ENCODE measurements at places on chromosomes 2 and 18.

DNA sequence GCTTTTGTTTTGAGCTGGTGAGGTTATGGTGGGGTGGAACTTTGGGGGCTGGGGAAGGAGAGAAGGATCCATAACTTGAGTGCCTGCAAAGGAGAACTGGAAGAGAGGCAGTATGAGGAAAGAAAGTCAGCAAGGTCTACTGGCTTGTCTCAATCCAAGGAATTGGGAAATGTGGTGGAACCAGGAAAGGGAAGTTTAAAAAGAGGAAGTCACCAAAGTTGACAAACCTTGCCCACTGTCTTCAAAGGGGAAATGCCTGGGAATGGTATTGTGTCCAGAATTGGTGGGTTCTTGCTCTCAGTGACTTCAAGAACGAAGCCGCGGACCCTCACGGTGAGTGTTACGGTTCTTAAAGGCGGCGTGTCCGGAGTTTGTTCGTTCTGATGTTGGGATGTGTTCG is 304.1 kb upstream of the FAM98A start:
- no peak for DNase-seq

- no peak for DNase-seq
Measured at GRCh38 chr2:99354070-99354469, 16.9 kb downstream of the EIF5B start.

DNA sequence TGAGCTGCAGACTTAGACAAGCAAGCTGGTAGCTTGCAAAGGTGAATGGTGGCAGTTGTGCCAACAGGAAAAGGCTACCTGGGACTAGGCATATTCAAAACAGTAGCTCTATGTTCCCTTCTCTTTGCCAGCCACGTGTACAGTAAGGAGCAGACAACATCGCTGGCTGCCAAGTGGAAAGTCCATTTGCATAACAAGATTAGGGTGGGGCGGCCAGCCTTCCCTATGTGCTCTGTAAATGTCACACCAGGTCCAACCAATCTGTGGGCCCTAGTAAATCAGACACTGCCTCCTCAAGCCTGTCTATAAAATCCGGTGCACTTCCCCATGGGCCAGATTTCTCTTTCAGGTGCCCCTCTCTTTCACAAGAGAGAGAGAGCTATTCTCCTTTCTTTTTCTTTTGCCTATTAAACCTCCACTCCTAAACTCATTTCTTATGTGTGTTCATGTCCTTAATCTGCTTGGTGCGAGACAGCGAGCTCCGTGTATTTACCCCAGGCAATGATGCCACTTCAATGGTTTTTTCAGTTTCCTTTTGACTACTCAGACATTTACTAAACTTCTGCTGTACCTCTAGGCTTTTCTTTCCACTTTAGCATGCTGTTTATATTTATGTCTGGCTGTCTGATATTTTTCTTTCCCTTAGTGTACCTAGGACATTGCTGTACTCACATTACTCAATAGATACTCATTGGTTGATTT is 297.4 kb upstream of the GCFC2 start:
- no peak for DNase-seq

GRCh38 chr2:126300348-126300747 is 355.6 kb upstream of the GYPC start:
- DNase-seq = no peak

DNA sequence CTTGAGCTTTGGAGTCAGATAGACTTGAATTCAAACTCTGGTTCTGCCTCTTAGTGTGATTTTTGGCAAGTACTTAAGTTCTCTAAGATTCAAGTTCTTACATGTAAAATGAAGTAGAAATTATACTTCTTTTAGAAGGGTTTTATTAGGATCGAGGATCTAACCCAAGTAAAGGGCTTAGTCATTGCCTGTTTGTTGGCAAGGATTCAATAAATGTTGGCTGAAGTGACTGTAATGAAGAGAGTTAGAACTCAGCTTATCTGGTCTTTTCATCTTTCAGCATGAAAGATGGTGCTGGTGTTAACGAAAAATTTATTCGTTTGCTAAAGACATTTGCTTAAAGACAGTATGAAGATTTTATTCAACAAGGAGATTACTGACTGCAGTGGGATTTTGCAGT is 315.9 kb upstream of the THUMPD2 start:
- no peak for DNase-seq

DNA sequence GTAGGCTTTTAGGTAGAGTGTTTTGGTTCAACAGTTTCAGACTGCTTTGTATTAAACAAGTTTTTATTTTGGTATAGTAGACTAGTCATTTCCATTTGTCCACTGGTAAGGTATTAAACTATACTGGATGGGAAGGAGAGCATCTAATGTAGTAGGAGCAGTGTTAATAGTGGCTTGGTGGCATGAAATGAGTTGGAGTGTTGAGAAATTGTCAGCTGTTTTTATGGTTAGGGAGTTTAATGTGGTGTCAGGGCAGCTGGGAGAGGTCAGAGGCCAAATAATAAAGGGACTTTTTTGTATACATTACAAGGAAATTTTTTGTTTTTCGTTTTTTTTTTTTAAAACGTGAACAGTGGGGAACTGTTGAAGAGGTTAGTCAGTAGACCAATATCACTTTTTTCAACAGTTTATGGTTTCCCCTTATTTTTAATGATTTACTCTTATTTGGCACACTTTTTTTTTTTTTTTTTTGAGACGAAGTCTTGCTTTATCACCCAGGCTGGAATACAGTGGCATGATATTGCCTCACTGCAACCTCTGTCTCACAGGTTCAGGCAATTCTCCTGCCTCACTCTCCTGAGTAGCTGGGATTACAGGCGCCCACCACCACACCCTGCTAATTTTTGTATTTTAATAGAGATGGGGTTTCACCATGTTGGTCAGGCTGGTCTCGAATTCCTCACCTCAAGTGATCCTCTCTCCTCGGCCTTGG is 21.2 kb downstream of the ACTR3 start:
- DNase-seq = no peak

DNA sequence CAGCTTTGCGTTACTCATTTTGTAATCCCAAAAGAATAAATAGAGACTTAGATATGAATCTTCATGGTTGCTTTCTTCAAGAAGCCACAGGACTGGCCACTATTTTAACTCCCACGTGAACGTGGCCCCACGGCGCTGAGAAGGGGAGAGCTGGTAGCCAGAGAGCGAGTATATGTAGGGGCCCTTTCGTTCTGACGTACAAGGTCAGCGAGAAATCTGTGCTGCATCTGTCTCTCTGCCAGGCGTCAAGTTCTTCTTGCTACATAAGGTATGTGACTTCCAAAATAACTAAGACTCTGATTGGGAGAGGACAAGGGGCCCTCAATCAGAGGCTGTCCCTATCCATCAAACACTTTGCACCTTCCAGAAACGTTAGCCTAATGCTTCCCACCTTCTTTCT is 149.2 kb downstream of the PLEKHA3 start:
- no peak for DNase-seq

DNA sequence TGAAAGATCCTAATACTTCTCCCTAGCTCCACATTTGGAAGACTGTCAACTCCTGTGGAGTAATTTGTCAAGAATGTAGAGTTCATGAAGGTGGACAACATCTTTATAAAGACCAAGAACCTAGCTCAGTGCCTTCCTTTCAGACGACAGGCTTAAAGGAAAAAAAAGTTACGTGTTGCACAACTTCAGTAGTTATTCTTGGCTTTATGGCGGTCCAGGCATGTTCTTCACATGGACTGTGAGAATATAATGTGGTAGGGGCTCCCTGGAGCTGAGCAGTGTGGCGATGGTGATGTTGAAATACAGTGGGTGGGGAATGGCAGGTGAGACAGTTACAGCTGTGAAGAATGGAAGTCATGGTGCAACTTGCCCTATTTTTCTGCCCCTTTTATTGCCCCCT is 3.9 kb downstream of the TAF1B start:
- DNase-seq = no peak

DNA sequence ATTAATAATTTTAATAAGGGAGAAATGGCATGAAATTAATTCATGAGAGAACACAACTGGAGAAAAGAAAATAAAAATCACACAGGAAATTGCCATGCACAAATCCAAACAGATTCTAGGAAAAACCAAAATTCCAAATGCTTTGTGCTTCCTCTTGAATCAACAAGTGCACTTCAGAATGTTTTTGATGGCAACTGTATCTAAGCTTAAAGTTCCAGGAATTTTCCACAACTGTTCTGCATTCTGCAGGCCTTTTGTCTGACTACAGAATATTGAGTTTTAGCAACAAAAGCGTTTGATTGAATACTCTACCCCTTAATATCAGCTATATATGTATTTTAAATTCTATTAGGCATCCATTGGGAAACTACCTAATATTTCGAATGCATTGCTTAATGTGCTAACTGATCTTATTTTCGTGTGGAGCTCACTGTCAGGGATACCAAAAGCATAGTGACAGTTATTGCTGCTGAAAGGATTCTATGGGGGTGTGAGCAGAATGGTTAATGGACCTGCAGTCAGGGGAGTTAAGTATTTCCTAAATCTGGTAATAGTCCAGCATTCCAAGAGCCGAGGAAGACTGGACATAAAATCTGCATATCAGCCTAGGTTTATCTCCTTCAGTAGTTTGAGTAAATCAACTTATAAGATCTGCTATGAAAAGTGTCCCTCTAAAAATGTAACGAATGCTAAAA is 482.7 kb upstream of the POU3F3 start:
- DNase-seq = no peak

- no peak for DNase-seq
Measured at GRCh38 chr18:7071600-7071999, 46.0 kb downstream of the LAMA1 start.

DNA sequence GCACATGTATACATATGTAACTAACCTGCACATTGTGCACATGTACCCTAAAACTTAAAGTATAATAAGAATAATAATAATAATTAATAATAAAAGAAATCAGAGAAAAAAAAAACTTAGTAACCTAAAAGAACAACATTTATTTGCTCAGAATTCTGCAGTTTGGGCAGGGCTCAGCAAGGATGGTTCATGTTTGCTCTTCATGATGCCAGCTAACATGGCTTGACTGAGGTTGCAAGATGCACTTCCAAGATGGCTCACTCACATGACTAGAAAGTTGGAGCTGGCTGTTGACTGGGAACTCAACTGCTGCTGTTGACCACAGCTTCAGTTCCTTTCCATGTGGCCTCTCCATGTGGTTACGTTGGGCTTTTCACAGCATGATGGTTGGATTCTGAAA is 56.4 kb downstream of the KLHL29 start:
- no peak for DNase-seq

DNA sequence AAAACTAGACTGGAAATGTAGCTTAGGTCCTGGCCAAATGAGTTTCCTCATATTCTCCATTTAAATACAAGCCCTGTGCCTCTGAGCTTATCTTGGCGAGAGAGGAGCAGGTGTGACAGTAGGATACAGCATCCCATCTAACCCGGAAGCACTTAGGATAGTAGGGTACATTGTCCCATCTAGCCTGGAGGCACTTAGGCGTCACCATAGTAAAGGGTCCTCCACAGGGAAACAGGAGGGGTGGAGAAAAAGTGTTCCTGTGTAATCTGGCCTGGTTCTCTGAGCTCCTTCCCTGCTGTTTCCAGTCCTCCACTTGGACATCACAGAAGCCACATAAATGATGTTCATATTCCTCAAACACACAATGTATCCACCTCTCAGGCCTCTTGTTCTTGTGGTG is 301.4 kb downstream of the GALR1 start:
- no peak for DNase-seq

DNA sequence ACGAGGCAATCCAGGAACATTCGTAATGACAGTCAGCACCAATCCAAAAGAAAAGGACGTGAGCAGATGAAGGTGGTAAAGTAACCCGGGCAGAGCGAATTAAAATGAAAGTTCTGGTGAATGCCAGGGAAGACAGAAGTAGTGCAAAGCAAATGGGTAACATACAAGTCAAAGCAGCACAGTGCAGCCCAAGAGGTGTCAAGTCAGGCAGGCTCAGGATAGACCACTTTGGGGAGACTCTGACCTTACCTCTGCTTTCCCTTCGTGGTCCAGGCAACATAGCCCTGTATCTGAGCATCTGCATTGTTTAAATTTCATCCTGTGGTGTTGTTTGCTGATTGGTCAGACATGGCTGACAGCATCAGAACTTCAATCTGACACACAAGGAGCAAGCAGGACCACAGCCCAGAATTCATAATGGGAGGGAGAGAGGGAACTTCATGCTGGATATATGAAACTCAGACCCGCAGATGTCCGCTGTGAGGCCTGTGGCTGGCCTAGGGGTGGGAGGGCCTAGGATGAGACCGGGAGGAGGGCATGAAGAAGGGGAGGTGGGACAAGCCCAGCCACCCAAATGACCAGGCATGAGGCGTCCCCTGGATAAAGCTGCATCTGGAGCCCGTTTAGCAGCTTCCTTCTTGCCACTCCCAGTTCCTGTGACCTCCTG is 285.7 kb downstream of the TCF4 start:
- DNase-seq = no peak

DNA sequence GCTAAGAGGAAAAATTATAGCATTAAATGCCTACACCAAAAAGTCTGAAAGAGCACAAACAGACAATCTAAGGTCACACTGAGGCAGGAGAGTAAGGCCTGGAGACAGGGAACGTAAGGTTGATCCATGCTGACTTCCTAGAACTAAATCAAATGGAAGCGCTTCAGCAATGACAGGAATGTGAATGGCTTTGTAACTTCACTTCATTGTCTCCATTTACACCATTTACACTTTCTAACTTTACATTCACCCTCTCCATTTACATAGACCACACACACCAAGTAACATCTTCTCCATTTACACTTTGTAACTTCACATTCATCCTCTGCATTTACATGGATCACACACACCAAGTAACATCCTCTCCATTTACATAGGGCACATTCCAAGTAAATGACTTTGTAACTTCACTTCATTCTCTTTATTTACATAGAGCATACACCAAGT is 103.1 kb upstream of the SPATS2L start:
- DNase-seq = no peak
